NCI-H1930 (cell line): ENCODE measurements at places on chromosomes 6 and 20.

GRCh38 chr20:419556-420165 lies 11.6 kb downstream of the RBCK1 start:
- DNase-seq = no peak

DNA sequence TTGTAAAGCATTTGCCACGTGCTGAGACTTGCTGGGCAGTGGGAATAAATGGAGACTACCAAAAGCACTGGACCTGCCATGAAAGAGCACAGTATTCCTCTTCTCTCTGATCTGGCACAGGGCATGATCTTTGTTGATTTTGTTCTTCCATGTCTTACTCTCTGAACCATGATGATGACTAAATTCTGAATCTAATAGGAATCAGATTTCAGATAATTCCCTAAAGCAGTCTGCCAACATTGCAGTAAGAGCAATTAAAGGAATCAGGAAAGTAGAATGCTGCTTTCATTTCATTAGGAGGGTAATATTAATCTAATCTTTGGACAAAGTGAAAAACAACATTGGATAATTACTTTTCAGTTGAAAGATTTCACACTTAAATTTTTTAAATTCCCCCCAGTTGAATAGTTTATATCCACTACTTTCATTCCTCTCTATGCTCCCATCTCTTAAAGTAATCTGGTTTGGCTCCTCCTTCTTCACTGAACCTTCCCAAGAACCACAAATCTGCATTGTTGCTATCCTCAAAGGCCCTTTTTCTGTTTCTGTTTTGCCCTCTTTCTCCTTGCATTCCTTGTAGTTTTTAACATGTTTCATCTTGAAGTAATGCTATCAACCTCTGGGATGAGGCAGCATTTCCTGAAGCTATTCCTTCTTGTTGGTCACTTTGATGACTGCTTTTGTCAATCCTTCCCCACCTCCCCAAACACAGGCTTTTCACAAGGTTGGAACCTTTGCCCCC lies 243.2 kb upstream of the TENT5A start:
- no peak for DNase-seq

DNA sequence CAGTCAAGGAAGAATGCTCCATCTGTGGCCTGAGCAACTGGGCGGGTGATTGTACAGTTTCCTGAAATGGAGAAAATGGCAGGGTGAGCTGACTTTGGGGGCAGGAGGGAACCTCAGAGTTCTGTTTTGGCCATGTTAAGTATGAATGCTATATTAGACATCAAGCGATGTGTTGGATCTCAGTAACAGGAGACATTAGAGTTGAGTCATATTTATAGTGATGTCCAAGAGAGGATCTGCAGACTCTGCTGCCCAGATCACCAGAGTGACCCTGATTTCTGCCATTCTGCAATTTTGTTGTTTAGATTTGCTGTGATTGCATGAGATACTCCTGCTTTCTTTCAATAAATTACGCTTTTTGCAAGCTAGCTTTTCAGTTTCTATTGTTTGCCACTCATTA lies 131.4 kb upstream of the ENPP5 start:
- no peak for DNase-seq

DNA sequence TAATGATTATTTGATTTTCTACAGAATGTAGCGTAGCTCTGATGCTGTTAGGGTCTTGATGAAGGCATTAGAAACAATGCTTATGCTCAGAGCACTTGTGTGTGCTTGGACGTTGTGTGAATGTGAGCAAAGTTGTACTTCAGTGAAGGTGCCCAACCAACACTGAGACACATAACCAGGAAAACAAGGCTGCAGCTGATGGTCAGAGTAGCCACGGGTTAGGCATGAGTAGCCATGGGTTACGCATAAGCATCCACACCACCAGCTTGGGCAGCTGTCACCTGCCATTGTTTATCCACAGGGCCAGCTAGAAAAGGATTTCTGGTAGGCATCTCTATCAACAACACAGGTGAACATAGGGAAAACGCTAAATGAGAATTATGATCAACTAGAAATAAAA lies 326.6 kb downstream of the NRN1 start:
- no peak for DNase-seq

DNA sequence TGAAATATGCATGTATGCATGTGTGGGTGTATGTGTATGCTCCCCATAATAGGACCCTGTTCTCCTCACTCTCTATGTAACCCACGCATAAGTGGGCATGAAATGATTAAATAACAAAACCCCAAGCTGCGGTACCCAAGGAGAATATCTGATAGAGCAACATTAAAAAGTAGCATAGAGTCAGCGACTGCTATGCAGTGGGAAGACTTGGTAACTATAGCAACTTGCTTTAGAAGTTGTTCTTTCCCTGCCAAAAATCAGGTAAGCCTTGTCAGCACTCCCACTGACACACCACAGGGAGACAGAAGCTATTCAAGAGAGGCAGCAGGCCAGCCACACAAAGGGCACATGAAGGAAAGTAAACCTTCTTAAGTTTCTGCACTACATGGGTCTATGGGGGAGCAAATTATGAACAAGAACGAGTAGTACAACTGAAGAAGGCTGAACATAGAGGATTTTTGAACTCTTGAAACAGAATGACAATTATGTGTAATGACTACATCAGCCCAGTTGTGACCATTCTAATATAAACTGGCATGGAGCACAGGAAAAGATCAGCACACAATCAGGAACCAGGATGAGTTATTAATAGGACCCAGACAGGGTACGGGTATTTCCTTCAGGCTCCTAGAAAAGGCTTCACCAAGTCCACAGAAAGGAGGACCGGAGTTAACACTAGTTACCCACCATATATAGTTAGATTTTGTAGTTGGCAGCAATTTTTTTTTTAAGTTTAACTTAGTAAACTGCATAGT lies 89.9 kb downstream of the GPR6 start:
- DNase-seq = no peak

DNA sequence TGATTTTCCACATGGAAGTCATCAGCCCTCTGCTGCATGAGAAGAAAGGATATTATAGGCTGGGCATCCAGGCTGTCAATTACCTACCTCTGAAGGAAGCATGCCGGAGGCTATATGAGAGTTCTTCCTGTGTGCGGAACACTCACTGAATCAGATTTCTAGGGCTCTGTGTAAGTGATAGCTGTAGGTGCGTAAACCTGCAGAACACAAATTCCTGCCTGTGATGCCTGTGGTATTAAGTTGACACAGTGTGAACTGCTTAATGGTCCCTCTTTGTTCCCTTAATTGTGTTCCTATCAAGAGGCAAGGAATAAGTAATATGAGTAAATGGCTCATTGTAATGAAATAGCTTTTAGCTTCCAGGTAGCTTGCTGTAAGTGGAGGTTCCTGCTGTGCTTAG lies 103.3 kb downstream of the ANKS1A start:
- no peak for DNase-seq

DNA sequence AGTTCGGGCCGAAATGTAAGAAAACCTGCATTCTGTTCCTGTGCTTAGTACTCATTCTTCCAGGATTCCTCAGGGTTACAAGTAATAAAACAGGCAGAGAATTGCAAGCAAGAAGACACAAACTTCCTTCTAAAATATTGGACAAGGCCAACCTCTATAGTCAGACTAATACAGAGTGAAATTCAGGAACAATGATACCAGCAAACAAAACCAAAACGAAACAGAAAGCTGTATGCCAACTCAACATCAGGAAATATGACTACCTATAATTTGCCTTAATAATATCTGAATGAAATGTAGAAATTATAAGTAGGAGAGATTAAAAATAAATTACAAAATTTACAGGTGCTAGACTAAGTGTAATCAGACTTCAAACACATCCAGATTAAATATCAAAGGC lies 238.8 kb downstream of the HIVEP2 start:
- no peak for DNase-seq

DNA sequence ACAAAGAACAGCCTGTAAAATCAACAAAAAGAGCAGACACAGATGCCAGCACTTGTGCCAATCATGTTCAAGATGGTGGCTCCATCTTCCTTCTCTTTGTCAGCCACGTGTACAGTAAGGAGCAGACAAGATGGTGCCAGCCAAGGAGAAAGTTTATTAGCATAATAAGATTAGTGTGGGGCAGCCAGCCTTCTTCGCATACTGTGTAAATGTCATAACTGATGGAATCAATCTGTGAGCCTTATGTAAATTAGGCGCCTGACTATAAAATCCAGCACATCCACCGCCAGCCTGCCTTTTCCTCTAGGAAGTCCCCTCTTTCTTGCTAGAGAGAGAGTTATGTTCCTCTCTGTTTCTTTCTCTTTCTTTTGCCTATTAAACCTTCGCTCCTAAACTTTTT lies 99.7 kb upstream of the RALGAPA2 start:
- DNase-seq = no peak

GRCh38 chr6:100379386-100379785 lies 85.3 kb downstream of the SIM1 start:
- DNase-seq = no peak

DNA sequence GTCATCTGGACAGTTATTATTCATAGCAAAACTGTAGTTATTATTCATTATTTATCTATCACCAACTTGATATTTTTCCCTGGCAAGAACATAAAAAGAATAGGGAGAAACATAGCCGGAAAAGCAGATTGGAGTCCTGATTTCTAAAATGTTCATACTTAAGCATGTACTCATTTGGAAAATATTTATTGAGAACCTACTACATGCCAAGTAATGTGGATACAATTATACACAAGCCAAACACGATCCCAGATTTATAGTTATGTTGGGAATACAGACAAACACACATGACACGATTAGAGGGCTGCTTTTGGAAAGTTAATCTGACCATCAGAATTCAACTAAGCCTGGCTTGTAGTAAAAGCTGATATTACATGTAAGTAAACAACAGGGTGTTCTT lies 30.7 kb downstream of the ARHGAP18 start:
- DNase-seq = no peak

DNA sequence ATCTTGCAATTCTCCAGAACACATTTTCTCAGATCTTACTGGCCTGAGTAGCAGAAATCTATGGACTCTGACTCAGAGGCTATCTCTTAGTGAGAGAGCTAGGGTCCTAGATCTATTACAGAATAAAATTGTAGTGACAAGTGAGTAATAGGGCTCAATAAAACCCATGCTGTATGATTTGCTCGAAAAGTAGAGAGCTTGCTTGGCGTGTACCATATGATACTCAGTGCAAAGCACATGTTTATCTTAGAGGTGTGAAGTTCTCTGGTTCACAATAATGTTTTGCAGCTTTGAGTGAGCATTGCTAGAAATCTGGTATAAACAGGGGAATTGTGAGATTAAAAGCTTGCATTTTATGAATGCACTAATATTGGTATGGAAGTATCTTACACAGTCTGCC lies 87.8 kb upstream of the PRSS16 start:
- no peak for DNase-seq

- no peak for DNase-seq
These were observed 20.4 kb downstream of the HUS1B start for GRCh38 chr6:636488-636887.

- no peak for DNase-seq
These were observed 269.6 kb downstream of the CLIC5 start for GRCh38 chr6:45746046-45746445.

- no peak for DNase-seq
These were observed 102.3 kb upstream of the FOXP4 start for GRCh38 chr6:41443616-41444525.

- DNase-seq = no peak
These were observed 320.2 kb upstream of the POU3F2 start for GRCh38 chr6:98514073-98514720.

DNA sequence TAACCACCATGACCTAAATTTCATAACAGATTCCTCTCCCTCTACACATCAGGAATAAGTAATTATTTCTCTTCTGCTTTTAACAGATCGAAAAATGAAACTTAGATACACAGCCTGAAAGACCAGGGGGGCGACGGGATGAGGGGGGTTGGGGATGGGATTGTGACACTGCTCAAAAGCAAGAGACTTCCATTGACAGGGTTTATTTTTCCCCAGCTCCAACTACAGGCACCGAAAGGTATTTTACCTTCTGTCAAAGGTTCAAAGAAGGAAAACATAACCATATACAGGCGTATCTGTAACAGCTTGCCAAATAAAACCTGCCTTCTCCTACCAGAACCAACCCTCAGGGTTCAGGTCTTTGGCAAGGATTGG lies 1.3 kb downstream of the EPHA7 start:
- no peak for DNase-seq

GRCh38 chr20:64222851-64223525 lies 32.6 kb upstream of the PCMTD2 start:
- no peak for DNase-seq

- DNase-seq = no peak
These were observed 67.9 kb upstream of the BTN3A2 start for GRCh38 chr6:26296857-26297648.

GRCh38 chr20:33019465-33020277 lies 11.8 kb upstream of the BPIFB6 start:
- DNase-seq = no peak

GRCh38 chr20:38833857-38834164 lies 28.3 kb downstream of the PPP1R16B start:
- DNase-seq = no peak

- peak; percentile 59 for DNase-seq
These were observed 18.1 kb downstream of the BPI start for GRCh38 chr20:38321959-38322598.

DNA sequence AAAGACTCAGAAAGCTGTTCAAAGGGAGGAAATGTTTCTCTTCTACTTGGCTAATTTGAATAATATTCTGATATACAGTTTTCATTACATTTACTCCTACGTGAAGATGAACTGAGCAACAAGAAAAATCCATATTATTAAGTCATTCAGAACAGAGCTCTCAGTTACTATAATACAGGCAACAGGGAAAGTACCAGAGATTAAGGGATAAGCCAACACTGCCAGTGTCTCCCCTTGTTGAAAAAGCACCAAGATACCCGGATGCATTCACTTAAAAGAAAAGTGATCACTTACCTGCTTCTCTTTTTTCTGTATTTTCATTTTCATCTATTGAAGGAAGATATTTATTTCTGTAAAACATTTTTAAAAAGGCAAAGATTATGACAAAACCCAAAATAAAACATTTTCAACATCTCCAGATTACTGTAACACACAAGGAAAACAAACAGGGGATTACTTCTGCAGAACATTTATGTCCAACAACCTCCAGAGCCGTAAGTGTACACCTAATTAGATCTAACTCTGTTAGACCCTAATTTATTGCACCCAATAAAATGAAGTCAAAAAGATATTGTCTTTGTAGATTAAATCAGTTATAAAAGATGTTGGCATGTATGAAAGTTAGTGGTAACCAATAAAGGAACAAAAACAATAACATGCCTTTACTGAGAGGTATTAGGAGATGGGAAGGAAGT lies 67.0 kb downstream of the CHD6 start:
- DNase-seq = no peak

- DNase-seq = no peak
These were observed 14.6 kb downstream of the RTN4IP1 start for GRCh38 chr6:106614592-106615257.

- DNase-seq = no peak
These were observed 20.8 kb downstream of the SYCP2 start for GRCh38 chr20:59912609-59913008.

DNA sequence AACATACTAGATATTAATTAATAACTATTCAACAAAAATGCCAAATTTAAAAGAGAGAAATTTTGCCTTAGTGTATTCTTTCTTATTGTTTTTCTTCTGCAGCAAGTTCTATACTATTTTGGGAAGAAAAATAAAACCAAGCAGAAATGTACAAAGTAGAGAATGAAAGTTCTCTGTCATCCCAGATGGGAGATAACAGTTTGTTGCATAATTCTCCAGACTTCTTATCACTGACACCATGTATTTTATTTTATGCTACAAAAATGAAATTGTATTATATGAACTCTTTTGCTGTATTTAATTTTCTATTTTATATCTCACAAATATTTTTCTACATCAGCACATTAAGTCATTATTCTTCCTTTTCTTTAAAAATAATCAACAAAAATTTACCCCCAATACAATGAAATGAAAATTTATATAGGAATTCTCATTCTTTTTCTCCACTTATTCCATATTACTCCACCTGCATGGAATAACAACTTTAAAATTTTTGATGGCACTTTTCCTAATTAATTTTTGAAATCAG lies 18.2 kb downstream of the TMEM244 start:
- DNase-seq = no peak
